Naive thymus-derived CD4-positive, alpha-beta T cell (primary cell): ENCODE measurements at places on chromosomes 4 and X.

- DNase-seq: no peak
Observed at GRCh38 chrX:72001471-72001870, 90.8 kb downstream of the NHSL2 start.

- DNase-seq: no peak
Observed at GRCh38 chr4:155787113-155787710, 28.4 kb downstream of the GUCY1B1 start.

- no peak for DNase-seq
Observed at GRCh38 chr4:60605646-60606354, 594.3 kb upstream of the ADGRL3 start.

DNA sequence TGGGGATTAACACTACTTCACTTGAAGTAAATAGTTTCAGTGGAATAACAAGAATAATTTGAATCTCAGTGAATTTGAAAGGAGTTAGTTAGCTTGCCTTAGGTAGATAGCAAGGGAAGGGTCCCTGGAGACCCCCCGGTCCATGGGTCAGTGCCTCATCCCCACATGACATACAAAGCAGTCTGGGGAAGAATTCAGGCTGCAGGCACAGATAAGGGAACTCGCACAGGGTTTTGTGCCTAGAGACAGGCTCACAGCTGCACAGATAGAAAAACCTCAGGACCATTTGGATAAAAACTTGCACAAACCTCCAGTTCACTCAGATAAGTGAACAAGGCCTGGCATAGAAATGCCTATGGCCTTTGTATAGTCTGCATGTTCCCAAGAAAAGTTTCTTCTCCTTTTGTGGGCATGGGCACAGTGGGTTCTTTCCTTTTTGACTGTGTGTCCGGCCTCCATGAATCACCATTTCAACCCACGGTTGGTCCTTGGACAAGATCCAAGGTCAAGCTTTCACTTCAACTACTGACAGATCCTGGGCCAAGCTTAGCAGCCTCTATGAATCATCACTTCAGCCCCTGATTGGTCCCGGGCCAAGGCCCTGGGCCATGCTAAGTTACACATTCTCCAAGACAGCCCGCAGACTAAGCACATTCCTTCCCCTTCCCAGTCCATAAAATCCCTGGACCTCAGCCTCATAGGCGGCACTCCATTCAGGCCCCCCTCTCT is 108.3 kb upstream of the KLHL4 start:
- no peak for DNase-seq

- no peak for DNase-seq
Observed at GRCh38 chrX:69457756-69458155, 46.4 kb upstream of the NALF2 start.

- no peak for DNase-seq
Observed at GRCh38 chrX:67546496-67547423, 2.9 kb downstream of the AR start.

- no peak for DNase-seq
Observed at GRCh38 chr4:7823416-7823824, 116.2 kb downstream of the AFAP1 start.

- DNase-seq: no peak
Observed at GRCh38 chr4:151541389-151542071, 132.6 kb downstream of the FHIP1A start.

- DNase-seq: no peak
Observed at GRCh38 chr4:160091631-160092030, 988.8 kb downstream of the RAPGEF2 start.
